ENCODE measurements at places on chromosomes 1 and 21.

DNA sequence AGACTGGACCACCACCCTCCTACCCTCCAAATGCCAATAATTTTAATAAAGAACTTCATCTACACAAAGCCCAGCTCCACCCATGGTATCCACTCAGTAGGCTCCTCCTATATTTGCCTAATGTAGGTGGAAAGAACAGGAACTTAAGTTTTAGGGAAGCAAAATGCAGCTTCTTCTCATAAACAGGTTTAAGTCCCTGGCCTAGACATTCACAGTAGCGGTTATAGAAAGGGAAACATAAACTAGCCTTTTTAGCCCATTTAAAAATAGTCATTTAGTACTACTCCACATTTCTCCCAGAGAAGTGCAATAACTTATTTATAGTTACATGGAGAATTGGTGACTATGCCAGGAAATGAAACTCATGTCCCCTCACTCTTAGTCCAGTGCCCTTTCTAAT is 56.6 kb upstream of the CPLANE2 start:
- DNase-seq = no peak

DNA sequence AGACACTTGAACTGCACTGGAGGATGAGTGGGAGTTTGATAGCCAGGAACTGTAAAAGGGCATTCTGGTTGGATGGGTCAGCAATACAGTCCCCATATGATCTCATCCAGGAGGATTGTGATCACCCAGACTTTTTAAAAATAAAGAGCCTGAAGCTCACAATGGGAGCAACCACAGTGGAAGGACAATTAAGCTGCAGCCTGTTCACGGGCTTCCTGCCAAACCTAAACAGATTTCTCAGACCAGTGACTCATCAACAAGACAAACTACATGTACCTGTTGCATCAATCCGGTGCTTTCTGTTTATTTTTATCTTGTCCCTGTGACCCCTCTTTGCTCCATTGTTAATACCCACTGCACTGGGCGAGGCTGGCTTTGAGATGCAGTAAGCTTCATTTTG is 52.3 kb downstream of the PAPPA2 start:
- peak; percentile 95 for DNase-seq

DNA sequence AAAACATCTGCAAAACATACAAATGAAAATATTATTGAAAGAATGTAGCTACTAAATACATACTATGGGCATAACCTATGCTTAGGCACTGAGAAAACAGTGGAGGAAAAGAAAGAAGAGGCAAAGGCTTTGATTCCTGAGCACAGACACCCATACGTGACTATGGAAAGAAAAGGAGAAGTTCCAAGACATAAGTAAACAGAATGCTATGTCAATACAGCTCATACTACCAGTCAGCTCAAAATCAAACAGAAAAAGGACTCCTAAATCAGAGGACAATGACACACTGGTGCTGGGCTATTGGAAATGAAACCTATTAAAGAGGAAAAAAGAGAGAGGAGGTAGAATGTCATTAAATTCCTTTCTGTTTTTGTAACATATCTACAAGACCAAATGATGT is 225.4 kb downstream of the SMYD3 start:
- no peak for DNase-seq

DNA sequence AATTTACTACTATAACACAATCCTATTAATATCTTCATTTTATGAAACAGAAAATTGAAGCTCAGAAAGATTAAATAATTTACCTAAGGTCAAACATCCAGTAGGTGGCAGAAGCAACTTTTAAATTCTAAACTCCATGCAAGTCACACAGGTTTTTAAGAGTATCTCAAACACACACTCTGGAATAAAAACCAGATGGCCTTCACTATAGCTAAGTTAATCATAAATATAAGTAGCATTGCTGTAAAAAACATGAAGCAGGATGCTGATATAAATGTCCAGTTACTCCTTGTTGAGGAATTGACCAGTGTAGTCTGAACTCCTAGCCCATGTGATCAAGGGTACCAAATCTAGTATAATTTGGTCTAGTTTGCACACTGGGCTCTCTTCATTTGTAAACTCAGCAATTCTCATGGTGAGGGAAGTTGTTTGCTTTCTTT is 9.4 kb upstream of the FMO3 start:
- peak; percentile 22 for DNase-seq

GRCh38 chr1:154313066-154313356 is 7.9 kb upstream of the AQP10 start:
- no peak for DNase-seq

- no peak for DNase-seq
Observed at GRCh38 chr21:43305336-43305665, 121.6 kb downstream of the SIK1 start.

GRCh38 chr1:55257958-55258357 is 42.8 kb upstream of the USP24 start:
- no peak for DNase-seq

DNA sequence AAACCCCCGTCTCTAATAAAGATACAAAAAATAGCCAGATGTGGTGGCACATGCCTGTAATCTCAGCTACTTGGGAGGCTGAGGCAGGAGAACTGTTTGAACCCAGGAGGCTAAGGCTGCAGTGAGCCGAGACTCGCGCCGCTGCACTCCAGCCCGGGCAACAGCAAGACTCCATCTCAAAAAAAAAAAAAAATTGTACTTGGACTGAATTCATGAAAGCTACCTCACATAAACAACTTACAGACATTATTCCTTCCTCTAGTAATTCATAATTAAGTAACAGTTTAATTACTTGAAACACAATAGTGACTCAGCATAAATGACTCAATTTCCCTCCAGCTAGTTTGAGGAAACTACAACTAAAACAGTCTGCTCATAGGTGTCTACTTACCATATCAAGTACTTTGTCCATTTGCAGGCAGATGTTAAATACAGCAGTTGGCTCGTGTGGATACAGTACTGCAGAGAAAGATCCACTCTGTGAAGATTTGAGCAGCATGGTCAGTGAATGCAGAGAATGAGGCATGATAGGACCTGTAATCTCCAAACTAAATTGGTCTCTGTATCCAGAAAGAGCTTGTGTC is 9.4 kb downstream of the DONSON start:
- DNase-seq = peak; percentile 14

DNA sequence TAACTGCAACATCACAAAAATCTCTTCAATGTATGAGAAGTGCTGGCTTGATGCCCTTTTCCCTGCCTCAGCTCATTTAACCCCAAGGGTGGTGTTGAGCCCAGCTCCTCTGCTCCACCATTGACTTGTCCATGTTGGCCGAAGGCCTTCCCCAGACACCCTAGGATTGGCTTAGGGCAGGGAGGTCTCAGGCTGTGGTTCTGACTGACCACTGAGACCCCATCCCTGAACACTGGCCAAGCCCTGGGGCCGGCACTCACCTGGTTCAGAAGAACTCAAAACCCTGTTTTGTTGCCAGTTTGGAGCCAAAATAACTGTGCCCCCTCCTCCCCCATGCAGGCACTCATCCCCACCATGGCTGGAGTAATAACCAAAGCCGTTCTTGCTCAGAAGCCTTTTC is 38.6 kb downstream of the NENF start:
- DNase-seq = no peak

Measured in A172 (cell line).